ENCODE measurements at places on chromosomes 13 and 19.
A peak's percentile ranks its signal among the peaks of the same experiment; 100 is the strongest.

GRCh38 chr13:107743983-107744382 is 471.4 kb downstream of the LIG4 start:
- no peak for DNase-seq

- no peak for DNase-seq
These were observed 328.7 kb upstream of the EDNRB start for GRCh38 chr13:78247362-78247761.

DNA sequence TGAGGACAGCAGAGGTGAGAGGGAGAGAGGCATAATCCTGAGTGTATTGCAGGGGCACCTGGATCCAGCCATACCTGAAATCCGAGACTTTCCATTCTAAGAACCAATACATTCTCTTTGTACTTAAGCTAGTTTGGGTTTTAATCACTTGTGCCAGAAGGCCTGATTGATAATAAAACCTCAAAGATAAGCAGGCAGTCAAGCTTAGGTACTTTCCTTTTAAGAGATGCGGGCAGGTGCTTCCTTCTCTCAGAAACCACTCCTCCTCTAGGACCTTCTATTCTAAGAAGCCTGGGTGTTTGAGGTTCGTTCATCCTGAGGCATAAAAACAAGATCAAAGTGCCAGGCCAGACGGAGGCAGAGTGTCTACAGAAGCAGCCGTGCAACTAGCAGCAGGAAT is 22.2 kb downstream of the FAM187B start:
- DNase-seq, result peak; percentile 97

GRCh38 chr13:97335488-97336134 is 98.4 kb upstream of the RAP2A start:
- DNase-seq, result no peak

DNA sequence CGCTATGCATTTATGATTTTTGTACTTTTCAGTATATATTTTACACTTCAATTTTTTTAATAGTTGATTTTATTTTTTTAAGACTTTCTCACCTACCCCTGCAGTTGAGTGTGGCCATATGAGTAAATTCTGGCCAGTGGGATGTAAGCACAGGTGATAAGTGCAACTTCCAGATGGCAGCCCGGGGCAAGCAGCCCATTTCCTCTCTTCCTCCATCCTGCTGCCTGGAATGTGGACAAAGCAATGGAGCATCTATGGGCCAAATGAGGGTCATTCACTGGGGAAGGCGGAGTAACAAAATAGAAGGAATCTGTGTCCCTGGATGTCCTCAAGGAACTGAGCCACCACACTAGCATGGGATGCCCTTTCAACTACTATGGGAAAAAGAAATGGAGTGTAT is 12.3 kb downstream of the RFXAP start:
- no peak for DNase-seq

GRCh38 chr19:47351548-47351947 is 2.4 kb downstream of the DHX34 start:
- peak; percentile 70 for DNase-seq

GRCh38 chr19:19628501-19629134 is 598 bp upstream of the LPAR2 start:
- DNase-seq, result peak; percentile 81

DNA sequence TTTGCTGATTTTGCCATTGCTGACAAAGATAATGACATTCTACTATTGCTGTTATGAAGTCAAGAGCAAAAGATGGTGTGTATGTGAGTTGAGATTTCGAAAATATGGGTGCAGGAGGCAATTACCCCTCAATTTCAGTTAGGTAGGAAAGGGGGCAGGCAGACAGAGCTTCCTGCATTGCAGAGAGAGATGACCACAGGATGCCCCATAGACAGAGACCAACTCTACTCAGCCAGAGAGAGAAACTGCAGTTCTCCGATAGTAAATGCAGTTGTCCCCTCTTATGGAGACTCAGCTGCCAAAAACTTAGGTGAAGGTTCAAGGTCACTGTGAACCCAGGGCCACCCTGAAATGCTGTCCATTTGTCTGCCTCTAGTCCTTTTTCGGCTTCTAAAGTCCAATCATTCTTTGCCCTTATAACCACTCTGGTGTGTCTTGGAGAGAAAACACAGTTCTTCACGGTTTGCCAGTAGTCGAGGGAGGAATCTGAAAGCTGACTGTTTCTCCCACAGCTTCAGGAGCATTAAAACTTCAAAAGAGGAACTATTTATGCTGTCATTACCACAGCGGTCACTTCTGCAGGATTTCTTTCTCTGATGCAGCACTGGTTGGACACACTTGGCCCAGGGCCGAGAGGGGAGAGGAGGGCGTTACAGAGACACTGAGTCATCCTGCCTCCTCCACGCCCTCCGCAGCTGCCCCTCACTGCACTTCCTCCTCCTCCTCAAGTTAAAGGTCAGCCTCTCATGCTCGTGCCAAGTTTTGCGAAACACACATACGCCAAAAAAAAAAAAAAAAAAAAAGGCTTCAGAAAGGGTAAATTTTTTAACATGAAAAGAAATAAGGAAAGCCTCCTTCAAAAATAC is 264.3 kb downstream of the FOXO1 start:
- DNase-seq, result peak; percentile 88

DNA sequence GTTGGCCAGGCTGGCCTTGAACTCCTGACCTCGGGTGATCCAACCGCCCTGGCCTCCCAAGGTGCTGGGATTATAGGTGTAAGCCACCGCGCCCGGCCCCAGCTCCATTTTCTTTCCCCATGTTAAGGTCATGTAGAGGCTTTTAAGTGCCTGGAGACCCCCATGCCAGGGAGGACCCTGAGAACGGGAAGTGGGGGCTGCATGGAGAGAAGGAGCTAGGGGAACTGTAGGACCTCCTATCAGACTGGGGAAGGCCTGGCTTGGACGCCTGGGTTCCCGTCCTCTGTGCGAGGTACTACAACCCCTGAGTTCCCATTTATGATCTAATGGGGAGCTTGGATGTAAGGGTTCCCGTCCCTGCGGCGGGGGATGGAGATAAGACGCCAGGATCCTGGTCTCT is 714 bp upstream of the NPAS1 start:
- no peak for DNase-seq

DNA sequence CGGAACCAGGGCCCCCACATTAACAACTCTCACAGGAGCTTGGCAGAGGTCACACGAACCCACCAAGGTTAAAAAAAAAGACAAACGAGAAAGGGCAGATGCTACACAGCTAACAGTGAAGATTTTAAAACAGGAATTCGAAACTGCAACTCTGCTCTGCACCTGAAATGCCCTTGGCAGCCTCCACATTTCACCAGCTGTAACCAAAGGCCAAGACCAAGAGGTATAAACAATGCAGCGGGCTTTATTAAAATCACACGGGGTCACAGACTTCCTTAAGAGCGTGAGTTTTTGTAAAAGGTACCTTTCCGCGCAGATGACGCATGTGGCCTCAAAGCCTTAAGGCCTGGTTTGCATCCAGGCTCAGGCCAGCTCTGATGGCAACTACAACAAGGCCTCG is 88.2 kb downstream of the STK24 start:
- no peak for DNase-seq

GRCh38 chr19:20252613-20253012 is 85.6 kb downstream of the ZNF486 start:
- DNase-seq, result no peak

DNA sequence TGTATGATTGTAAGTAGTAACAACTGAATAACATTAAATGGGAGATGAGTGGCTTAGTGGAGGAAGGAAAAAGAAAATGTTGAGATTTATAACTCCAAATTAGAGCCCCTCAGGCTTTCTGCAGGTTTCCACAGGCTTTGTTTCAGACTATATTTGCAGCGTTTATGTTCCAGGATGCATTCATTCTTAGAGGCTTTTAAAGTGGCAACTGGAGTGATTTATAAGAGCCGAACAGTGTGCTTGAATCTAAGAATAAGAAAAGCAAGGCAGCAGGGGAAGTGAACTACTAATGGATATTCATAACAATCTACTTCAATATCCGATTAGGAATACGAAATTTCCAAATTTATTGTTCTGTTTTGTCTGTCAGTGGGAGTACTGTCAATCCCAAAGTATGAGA is 91.0 kb downstream of the UFM1 start:
- no peak for DNase-seq

DNA sequence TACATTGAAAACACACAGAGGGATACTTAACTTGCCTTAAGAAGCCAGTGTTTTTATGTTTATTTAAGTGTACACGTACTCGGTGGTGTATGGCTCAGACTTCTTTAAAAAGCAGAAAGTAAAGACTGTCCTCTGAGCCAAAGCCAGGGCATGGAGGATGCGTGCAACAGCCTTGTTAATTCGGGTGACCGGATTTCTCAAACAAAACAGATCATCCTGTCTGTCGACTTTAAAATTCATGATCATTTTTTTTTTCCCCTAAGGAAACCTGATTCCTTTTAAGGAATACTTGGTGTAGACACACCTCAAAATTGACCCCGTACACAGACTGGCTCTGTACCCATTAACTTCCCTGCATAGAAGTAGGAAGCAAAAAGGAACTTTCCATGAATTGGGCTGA is 124.7 kb upstream of the RNF113B start:
- no peak for DNase-seq
